ENCODE measurements at places on chromosomes 4 and X. TPM values are rescaled to one million over a fixed set of nuclear protein-coding genes. Genes with fewer than 3 reads are reported as not detected.

Gene SPANXD
- not detected for total RNA-seq

DNA sequence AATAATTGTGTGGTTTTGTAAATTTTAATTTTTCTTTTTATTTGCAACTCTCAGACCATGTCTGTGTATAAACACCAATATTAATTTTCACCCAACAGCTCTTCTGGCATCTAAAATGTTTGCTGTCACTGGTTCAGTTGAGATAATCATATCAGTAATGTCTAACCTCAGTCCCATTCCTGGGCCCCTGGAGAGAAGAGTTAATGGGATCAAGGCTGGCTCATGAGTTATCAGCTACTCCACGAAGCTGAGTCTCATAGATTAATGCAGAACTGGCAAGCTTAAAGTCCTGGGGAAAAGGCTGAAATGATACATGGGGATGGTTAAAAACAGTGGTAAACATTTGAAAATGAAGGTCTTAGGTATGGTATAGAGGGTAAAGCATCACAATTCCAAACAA is 28.4 kb upstream of the TSPAN5 start:
- DNase-seq = no peak

- DNase-seq = no peak
These were observed 61.1 kb downstream of the IQCM start for GRCh38 chr4:149754526-149754925.

- DNase-seq = peak; percentile 62
These were observed 53.3 kb downstream of the RGS12 start for GRCh38 chr4:3346146-3346545.

GRCh38 chrX:11992271-11992670 is 146.0 kb upstream of the FRMPD4 start:
- DNase-seq = no peak

DNA sequence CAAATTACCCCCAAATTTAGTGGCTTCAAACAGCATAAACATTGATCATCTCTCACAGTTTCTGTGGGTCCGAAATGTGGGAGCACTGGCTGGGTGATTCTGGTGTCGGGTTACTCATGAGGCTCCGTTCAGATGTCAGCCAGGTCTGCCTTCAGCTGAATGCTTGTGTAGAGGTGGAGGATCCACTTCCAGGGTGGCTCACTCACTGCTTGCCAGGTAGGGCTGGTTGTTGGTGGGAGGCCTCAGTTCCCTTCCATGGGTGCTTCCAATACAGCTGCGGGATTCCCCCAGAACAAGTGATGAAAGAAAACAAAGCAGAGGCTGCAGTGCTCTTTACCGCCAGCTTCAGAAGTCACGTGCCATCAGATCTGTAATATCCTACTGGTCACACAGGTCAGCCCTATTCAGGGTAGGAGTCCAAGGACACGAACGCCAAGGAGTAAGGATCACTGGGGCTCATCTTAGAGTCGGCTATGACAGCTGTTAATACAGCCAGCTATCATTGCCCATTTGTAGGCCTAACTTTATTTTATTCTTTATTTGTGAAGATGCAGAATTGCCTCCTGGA is 1.1 kb upstream of the SMIM43 start:
- no peak for DNase-seq

- no peak for DNase-seq
These were observed 1.9 kb downstream of the UBL4A start for GRCh38 chrX:154484255-154485149.

Gene KLB
- 0.47 TPM for total RNA-seq

Gene CA5B
- 6.4 TPM for total RNA-seq

DNA sequence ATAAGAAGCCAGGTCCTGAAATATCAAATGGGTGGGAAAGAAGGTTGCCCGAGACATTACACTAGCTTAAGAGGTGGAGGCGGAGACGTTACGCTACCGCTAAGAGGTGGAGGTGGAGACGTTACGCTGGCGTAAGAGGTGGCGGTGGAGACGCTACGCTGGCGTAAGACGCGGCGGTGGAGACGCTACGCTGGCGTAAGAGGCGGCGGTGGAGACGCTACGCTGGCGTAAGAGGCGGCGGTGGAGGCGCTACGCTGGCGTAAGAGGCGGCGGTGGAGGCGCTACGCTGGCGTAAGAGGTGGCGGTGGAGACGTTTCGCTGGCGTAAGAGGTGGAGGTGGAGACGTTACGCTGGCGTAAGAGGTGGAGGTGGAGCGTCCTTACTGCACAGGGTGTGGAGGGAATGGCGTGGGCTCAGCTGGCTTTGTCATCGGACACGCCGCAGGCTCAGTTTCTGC is 12.8 kb downstream of the CYP4V2 start:
- DNase-seq = no peak

DNA sequence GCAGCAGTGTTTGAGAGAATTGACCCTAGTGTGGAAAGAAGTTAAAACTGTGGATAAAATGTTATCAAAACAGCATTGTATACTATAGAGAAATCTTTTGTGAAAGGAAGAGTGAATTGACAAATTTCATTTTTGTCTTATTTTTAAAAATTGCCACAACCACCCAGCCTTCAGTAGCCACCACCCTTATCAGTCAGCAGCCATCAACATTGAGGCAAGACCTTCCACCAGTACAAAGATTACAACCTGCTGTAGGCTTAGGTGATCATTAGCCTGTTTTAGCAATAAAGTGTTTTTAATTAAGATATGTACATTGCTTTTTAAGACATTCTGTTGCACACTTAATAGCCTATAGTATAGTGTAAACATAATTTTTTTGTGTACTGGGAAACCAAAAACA is 91.1 kb downstream of the NFKB1 start:
- no peak for DNase-seq

- no peak for DNase-seq
These were observed 46.9 kb upstream of the NFKB1 start for GRCh38 chr4:102454268-102454667.

DNA sequence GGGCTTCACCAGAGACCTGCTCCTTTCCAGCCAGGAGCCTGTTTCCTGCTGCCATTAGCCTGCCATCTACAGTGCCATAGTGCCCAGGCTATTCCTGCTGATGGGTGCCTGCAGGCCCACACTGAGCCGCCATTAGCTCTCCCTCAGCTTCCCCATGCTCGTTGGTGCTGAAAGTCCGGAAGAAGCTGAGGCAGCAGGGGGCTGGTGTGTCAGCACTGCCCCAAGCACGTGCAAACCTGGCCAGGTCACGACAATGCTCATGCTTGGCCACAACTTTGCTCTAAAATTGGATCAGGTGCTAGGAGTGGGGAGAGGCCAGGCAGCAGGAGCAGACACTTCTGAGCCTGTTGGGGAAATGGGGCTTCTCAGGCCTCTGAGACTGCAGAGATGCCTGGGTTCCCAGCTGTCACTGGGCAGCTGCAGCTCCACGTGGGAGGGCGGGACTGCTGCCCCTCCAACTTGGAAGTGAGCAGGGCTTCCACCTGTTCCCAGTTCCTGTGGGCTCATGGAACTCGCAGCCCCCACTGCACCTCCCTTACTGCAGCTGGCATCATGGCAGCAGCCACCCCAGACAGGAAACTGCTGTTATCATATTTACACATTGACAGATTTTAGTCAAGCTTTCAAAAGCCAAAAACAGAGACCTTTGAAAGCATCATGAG is 913.9 kb downstream of the FSTL5 start:
- DNase-seq = no peak

Gene NKX1-1
- not detected for total RNA-seq

Gene TEC
- total RNA-seq = 1.3 TPM

DNA sequence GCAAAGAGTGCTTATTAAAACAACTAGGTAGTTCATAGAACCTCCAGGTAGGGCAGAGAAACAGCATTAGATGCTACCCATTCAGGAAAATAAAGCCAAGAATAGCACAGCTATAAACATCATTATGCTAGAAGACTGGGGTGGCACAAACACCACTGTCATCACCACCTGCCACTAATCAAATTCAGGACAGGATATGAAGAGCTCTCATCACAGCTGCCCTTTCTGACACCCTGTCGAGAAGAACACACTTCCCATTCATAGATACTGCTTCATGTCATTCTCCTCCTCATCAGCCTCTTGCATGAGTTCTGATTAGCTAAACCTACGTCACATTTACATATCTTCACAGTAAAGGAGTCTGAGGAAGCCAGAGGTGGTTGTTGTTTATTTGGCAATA is 692.3 kb upstream of the HS3ST1 start:
- DNase-seq = no peak

Gene APOOL
- 24.8 TPM for total RNA-seq

- no peak for DNase-seq
These were observed 160.4 kb downstream of the SHROOM3 start for GRCh38 chr4:76595435-76595834.

GRCh38 chr4:132530861-132531260 is 618.2 kb upstream of the PCDH10 start:
- no peak for DNase-seq

DNA sequence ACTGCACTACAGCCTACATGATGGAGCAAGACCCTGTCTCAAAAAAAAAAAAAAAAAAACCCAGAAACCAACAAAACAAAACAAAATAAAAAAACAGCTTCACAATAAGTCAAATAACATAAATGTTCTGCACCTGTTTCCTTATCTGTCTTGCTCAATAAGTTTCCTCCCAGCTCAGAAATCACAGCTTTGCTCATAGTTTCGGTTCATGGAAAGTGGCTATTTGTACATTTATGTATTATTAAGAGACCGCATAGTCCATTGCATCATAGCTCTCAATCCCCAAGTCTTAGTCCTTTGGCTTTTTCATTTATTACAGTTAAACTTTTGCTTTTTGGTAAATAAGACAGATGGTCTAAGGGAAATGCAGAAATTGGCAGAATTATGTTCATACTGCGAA is 24.4 kb upstream of the CFAP299 start:
- no peak for DNase-seq

GRCh38 chr4:48275247-48275646 is 5.6 kb upstream of the TEC start:
- DNase-seq = no peak

Measured in right atrium auricular region (tissue), 2 donors.